NCI-H460 (cell line): ENCODE measurements at places on chromosomes 6 and 20.

DNA sequence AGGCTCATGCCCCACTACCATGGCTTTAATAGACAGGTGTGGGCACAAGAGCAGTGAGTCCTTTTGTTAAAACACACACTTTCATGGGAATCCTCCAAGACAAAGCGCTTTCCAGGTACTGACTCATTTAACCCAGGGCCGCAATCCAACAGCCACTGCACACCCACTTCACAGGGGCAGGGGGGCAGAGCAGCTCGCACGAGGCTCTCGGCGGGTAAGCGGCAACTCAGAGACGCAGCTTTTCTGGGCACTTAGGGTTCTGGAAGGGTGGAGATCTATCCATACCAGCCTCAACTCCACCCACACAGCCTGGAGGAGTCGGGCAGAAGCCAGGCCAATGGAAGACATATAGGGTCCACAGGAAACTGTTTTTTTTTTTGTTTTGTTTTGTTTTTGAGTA lies 28.6 kb downstream of the PSMG4 start:
- no peak for DNase-seq

- DNase-seq = no peak
These were observed 43.7 kb downstream of the DSTN start for GRCh38 chr20:17613328-17614175.

GRCh38 chr6:115668211-115668610 lies 392.5 kb downstream of the FRK start:
- no peak for DNase-seq

DNA sequence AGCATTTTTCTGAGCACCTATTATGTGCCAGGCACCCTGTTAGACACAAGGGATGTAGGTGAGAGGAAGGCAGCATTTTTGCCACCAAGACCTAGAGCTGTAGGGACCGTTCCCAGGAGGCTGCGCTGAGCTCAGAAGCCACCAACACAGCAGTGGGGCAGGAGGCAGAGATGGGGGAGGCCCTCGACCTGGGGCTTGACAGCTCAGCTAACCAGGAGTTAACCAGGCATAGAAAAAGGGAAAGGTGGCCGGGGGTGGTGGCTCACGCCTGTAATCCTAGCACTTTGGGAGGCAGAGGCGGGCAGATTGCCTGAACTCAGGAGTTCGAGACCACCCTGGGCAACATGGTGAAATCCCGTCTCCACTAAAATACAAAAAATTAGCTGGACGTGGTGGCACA lies 29.5 kb downstream of the KIF25 start:
- no peak for DNase-seq

GRCh38 chr6:112691289-112691688 lies 344.2 kb downstream of the RFPL4B start:
- DNase-seq = no peak

DNA sequence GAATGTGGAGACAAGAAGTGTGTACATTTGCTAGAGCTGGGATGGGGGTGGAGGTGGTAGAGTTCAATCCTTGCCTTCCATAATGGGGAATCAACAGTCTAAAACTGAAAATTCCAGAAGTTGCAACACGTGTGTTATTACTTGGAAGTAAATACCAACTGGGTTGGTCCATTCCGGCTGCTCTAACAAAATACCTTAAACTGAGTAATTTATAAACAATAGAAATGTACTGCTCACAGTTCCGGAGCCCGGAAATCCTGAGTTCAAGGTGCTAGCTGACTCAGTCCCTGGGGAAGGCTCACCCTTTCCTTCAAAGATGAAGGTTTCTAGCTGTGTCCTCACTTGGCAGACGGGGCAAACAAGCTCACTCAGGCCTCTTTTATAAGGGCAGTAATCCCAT lies 59.0 kb downstream of the RIN2 start:
- DNase-seq = peak; percentile 65

DNA sequence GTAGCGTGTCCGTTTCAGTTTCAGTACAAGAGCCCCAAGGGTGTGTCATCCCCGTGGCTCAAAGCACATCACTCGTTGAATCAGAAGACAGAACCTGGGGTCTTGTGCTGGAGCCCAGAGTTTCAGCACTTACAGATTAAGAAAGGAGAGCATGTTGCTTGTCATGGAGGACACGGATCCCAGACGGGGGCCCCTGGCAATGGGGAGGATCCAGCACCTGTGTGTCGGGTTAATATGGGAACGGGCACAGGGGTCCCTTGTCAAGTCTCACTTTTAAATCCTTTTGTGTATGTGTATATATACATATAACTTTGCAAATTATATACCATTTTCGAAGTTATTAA lies 23.4 kb downstream of the THBS2 start:
- DNase-seq = no peak

DNA sequence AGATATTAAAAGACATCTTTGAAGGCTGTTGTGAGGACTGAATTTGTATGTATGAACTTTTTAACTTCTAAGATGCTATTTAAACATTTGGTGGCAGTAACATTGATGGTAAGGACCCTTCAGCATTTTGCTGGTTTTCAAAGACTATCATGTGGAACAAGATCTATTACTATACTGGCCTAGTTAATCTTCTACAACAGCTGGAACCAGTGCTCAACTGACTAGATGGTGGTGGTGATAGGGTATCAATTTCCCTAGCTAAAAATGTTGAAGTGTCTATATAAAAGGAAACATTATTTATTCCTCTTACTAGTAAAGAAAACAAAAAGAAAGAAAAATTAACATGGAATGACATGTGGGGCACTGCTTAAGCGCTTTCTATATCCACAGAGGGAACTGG lies 195.7 kb downstream of the TASP1 start:
- DNase-seq = no peak

GRCh38 chr20:51450221-51450712 lies 92.3 kb downstream of the NFATC2 start:
- no peak for DNase-seq

DNA sequence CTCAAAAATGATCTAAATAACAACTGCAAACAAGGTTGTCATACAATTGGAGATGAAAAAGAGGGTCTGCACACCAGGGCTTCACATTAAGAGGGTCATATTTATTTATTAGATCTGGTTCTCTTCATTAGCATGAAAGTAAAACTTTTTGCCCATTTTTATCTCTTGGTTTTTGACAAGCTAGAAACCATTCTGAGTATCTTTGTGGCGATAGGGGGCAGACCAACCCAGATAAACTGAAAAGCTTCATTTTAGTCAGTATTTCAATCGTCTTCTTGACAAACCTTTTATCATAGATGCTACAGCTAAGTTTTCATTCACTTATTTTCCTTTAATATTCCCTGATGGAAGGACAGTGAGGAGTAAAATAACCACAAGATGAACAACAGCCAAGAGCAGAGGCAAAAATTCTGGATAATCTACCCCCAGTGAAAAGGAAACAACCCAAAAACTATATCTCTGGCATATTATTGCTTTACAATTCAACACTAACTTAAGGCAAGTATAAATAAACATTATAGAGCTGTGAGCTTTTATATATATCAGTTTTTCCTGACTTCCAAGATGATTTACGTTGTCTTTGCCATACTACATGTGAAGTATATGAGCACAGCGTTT lies 45.2 kb downstream of the THEMIS start:
- no peak for DNase-seq

GRCh38 chr6:150764334-150765066 lies 101.0 kb upstream of the MTHFD1L start:
- DNase-seq = no peak

- no peak for DNase-seq
These were observed 47.3 kb downstream of the SLC35D3 start for GRCh38 chr6:136969433-136969832.

DNA sequence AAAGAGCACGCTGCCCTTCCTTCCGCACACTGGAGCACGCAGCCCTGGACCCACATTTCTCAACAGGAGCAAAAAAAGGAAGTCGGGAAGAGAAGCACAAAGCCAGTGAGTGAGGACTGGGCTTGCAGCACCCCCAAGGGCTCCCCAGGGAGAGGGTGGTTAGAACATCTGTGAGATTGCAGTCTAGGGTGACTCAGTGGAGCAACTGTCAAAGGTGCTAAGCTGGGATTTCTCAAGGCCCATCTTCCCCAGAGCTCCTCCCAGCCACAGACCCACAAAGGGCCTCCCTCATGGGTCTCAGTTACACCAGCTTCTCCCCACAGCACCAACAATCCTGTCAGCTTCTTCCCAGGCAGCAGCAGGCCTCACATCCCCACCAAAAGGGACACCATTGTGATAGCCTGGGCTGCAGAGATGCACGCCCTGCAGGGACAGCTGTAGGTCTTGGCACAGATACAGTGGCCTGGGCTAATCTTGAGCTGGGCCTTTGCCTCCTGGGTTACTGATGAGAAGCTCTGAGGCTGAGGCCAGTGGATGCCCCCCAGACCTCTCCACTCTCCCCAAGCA lies 39.6 kb upstream of the CD93 start:
- no peak for DNase-seq

GRCh38 chr20:63215101-63216040 lies 560 bp downstream of the YTHDF1 start:
- peak; percentile 59 for DNase-seq

GRCh38 chr20:16129411-16129810 lies 443.8 kb downstream of the KIF16B start:
- no peak for DNase-seq

DNA sequence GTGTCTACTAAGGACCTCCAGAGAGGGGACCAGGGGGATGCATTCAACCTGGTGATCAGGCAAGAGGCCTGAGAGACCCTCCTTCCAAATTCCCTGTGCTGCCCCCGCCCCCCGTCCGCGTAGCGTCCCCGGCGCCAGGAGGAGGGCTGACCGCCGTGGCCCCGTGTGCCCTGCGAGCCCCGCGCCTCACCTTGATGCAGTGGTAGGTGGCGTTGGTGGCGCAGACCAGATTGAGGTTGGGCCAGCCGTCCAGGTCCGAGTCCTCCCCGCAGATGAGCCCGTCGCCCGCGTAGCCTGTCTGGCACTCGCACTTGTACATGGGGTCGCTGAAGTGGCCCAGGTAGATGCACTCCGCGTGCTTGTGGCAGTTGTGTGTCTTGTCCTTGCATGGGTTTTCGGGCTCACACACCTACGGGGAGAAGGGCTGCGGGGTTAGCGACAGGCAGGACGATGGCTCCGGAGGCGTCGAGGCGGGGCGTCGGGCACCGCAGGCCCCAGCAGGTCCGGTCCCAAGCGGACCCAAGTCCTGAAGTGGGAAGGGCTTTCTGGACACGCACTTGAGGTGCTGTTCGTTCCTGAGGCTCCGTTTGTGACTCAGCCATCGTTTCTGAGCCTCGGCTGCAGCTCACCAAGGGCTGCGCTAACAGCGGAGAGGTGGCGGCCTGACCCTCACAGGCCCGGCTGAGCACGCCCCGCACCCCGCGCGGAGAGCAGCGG lies 21.7 kb downstream of the THBS2 start:
- no peak for DNase-seq

DNA sequence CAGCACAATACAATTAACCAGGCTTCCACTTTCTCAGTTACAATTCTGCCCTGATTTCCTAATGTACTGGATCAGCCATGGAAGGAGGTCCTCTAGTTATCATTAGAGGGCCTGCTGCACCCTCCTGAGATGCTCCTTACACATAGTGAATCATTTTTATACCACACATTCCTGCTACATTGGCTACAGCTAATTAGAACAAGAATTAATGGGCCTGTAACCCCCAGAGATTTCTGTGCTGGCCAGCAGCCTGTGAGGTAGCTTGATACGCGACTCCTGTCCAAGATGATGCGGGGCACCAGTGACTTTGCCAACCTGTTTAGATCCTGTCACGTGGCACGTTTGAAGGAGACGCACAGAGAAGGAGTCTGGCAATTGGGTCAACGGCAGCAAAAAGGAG lies 422.8 kb downstream of the EPM2A start:
- no peak for DNase-seq

- DNase-seq = no peak
These were observed 791 bp downstream of the ADGRG6 start for GRCh38 chr6:142302421-142303175.

- DNase-seq = no peak
These were observed 5.6 kb upstream of the BEND6 start for GRCh38 chr6:56949265-56949664.

- no peak for DNase-seq
These were observed 317.5 kb upstream of the MOCS1 start for GRCh38 chr6:40251637-40252300.

GRCh38 chr6:23349521-23350147 lies 776.4 kb upstream of the NRSN1 start:
- DNase-seq = peak; percentile 69

DNA sequence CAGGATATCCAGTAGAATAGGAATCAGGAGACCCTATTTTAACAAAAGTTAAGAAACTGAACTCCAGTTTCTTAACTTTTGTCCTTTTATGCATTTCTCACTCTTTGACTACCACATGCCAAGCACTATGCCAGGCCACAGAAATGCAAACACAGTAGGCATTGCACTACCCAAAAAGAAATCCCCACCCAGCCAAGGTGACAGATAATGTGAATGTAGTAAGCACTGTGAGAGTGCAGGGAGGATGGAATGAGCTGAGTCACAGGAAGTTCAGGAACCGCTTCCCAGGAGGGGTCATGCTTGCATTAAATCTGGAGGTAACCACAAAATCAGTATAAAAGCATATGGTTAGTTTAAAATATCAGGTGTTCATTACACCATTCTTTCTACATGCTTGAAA lies 20.1 kb upstream of the FAM83C start:
- peak; percentile 53 for DNase-seq
